Kidney (tissue), 22 donors: ENCODE measurements at places on chromosomes 12 and 14. TPM values are rescaled to one million over a fixed set of nuclear protein-coding genes. Genes with fewer than 3 reads are reported as not detected.

The OAS3 gene
- 15.6 TPM for total RNA-seq

The CCDC38 gene
- total RNA-seq = 0.31 TPM

The P2RX7 gene
- total RNA-seq = 3.5 TPM

The SLC6A12 gene
- 130 TPM for total RNA-seq

The LTBR gene
- 114 TPM for total RNA-seq
